ENCODE measurements at places on chromosomes 6 and 20.

DNA sequence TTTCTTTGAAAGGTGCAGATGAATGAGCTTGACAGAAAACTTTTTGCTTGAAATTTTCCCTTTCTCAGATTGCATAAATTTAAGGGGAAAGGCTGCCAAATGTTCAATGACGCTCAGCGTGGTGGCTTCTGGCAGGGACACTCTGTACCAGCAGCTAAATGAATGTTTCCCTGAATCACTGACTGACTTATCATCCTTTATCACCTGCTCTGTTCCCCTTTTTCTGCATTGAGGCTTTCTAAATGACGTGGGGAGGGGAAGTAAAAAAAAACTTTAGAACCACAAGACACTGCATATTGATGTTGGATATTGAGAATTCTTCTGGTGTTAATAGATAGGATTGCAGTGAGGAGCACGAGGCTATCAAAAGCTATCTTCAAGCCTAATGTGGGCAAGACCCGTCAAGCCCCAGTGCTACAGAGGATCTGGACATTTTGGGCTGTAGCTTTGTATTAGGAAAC lies 46.9 kb upstream of the ENPP5 start:
- no peak overlapping the region for H3K4me3 ChIP-seq
- no peak for DNase-seq
- no peak overlapping the region for H3K27ac ChIP-seq
- H3K4me1 ChIP-seq, result no peaks in the 10 kb centered on the region
- no peaks in the 10 kb centered on the region for H3K36me3 ChIP-seq

DNA sequence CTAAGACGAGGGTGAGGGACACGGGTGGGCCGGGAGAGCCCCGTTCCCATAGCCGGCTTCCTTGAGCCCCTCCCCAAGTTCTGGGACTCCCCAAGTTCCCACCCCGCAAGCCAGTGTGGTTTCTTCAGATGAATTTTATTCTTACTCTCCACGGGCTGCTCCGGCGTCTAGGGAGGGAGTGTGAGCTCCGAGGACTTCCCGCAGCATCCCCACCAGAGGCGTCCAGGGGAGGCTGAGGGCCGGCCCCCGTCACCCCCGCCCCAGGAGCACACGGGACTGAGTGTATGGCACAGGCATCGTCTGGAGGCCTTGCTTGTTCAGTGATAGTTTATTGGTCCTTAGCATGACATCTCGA lies 10.0 kb upstream of the SLC4A11 start:
- no peak for DNase-seq
- no peak overlapping the region for H3K27ac ChIP-seq
- H3K4me3 ChIP-seq, result no peak overlapping the region
- H3K36me3 ChIP-seq, result peaks cover 16% of the 10 kb centered on the region
- peaks cover 6% of the 10 kb centered on the region for H3K27me3 ChIP-seq

DNA sequence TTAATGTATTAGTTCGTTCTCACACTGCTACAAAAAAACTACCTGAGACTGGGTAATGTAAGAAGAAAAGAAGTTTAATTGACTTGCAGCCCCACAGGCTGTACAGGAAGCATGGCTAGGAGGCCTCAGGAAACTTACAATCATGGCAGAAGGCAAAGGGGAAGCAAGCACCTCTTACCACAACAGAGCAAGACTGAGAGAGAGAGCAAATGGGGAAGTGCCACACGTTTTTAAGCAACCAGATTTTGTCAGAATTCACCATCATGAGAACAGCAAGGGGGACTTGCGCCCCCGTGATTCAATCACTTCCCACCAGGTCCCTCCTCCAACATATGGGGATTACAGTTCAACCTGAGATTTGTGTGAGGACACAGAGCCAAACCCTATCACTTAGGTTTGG lies 70.8 kb upstream of the SRSF6 start:
- no peaks in the 10 kb centered on the region for H3K4me1 ChIP-seq
- H3K27me3 ChIP-seq, result no peaks in the 10 kb centered on the region
- no peak overlapping the region for H3K4me3 ChIP-seq
- no peak overlapping the region for H3K27ac ChIP-seq
- no peak for DNase-seq

DNA sequence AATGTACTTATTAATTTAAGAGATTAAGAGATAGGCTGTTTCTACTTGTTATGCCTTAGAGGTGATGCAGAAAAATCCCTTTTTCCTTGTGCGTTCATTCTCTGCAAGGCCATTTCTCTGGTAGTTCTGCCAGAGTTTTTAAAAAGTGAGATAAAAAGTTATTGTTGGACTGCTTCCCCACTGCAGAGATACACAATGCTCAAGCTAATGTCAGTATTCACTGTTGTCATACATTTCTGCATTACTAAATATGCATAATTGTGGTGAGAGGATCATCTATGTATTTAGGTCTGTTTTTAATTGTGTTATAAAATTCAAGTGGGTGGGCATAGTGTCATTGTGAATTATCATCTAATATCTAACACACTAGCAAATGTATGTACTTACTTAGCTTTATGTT lies 600.4 kb downstream of the HTR1B start:
- no peak for DNase-seq
- no peaks in the 10 kb centered on the region for H3K36me3 ChIP-seq
- H3K4me3 ChIP-seq, result no peak overlapping the region
- no peaks in the 10 kb centered on the region for H3K27me3 ChIP-seq

- H3K27me3 ChIP-seq, result peaks cover 13% of the 10 kb centered on the region
- H3K36me3 ChIP-seq, result no peaks in the 10 kb centered on the region
- H3K27ac ChIP-seq, result no peak overlapping the region
- H3K4me1 ChIP-seq, result no peaks in the 10 kb centered on the region
These were observed 10.1 kb upstream of the NXT1 start for GRCh38 chr20:23340524-23340923.

- H3K27ac ChIP-seq, result no peak overlapping the region
- no peaks in the 10 kb centered on the region for H3K4me1 ChIP-seq
- H3K4me3 ChIP-seq, result no peak overlapping the region
- H3K36me3 ChIP-seq, result no peaks in the 10 kb centered on the region
- no peak for DNase-seq
- H3K27me3 ChIP-seq, result peaks cover 28% of the 10 kb centered on the region
These were observed 7.8 kb upstream of the DUSP22 start for GRCh38 chr6:284486-284885.

GRCh38 chr6:70396163-70396562 lies 17.1 kb upstream of the FAM135A start:
- H3K36me3 ChIP-seq, result no peaks in the 10 kb centered on the region
- peaks cover 3% of the 10 kb centered on the region for H3K4me1 ChIP-seq
- DNase-seq, result no peak

GRCh38 chr6:168041928-168042327 lies 37.1 kb downstream of the FRMD1 start:
- DNase-seq, result no peak
- no peaks in the 10 kb centered on the region for H3K27me3 ChIP-seq
- H3K4me3 ChIP-seq, result no peak overlapping the region
- no peak overlapping the region for H3K27ac ChIP-seq
- H3K36me3 ChIP-seq, result no peaks in the 10 kb centered on the region

GRCh38 chr20:35206802-35207201 lies 19.7 kb upstream of the MMP24 start:
- no peaks in the 10 kb centered on the region for H3K36me3 ChIP-seq
- H3K27ac ChIP-seq, result no peak overlapping the region
- peaks cover 3% of the 10 kb centered on the region for H3K4me1 ChIP-seq

DNA sequence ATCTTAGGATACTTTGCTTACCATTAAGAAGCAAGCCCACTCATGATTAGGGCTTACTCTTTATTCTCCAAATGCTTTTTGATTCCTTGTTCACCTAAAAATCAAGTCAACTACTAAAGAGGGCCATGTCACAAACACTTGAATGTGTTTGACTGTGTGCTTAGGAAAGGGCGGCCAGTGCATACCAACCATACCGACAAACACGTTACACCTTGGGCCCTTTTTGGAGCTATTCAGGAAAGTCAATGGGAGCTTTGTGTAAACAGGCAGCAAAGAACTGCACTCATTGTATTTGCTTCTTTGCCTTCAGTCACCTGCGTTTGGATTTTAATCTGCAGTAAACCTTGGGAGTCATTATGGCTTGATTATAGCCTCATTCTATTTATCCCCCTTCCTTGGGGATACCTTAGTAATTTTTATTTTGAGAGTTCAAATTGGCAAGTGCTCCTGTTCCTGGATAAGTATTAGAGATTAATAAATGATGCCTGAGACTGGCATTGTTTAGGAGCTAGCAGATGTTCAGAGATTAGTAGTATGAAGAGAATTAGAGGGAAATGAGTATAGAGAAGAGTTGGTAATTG lies 102.6 kb upstream of the HDGFL1 start:
- H3K4me1 ChIP-seq, result peaks cover 2% of the 10 kb centered on the region
- no peak overlapping the region for H3K4me3 ChIP-seq
- no peak overlapping the region for H3K27ac ChIP-seq
- H3K27me3 ChIP-seq, result no peaks in the 10 kb centered on the region
- H3K36me3 ChIP-seq, result no peaks in the 10 kb centered on the region

DNA sequence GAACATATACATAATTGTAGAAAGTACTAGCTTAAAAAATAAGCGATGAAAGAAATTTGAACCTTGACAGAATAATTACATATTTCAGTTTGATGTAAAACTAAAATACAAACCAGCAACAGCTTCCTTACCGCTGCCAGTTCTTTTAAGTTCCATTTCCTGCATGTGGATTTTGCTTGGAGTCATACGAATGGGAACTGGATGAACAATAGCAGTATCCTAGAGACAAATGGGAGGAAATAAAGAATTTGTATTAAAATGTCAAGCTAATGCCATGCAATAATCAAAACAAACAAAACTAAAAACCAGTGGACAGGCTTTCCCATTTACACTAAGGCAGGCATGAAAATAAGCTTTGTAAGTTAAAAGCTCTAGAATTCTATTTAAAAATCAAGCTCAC lies 67.1 kb downstream of the REPS1 start:
- H3K4me1 ChIP-seq, result no peaks in the 10 kb centered on the region
- no peak for DNase-seq
- no peak overlapping the region for H3K27ac ChIP-seq
- H3K27me3 ChIP-seq, result no peaks in the 10 kb centered on the region
- peaks cover 10% of the 10 kb centered on the region for H3K36me3 ChIP-seq

DNA sequence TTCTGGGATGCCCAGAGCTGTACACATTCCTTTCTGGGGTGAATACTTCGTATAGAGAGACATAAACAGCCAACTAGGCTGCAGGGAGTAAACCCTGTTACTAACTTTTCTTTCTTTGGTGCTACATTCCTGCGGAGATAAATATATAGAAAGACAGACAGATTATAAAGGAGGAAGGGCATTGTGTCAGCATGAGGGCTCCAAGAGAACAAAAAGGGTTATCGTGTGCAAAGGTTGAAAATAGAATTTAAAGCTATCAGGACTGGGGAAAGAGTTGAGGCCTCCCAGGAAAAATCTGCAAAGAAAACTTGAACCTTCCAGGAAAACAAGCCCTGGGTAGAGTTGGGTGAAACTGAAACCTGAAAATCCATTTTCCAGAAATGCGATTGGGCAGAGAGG lies 68.0 kb downstream of the TMEM170B start:
- H3K4me3 ChIP-seq, result no peak overlapping the region
- no peak overlapping the region for H3K27ac ChIP-seq
- no peaks in the 10 kb centered on the region for H3K36me3 ChIP-seq
- no peaks in the 10 kb centered on the region for H3K27me3 ChIP-seq
- H3K4me1 ChIP-seq, result peaks cover 17% of the 10 kb centered on the region

GRCh38 chr6:136666041-136666440 lies 115.8 kb upstream of the MAP7 start:
- 0 out of 2 replicates have a peak, but pooled peaks cover 2% of the 10 kb centered on the region for H3K36me3 ChIP-seq
- H3K27ac ChIP-seq, result no peak overlapping the region
- H3K4me1 ChIP-seq, result no peaks in the 10 kb centered on the region
- no peaks in the 10 kb centered on the region for H3K27me3 ChIP-seq

DNA sequence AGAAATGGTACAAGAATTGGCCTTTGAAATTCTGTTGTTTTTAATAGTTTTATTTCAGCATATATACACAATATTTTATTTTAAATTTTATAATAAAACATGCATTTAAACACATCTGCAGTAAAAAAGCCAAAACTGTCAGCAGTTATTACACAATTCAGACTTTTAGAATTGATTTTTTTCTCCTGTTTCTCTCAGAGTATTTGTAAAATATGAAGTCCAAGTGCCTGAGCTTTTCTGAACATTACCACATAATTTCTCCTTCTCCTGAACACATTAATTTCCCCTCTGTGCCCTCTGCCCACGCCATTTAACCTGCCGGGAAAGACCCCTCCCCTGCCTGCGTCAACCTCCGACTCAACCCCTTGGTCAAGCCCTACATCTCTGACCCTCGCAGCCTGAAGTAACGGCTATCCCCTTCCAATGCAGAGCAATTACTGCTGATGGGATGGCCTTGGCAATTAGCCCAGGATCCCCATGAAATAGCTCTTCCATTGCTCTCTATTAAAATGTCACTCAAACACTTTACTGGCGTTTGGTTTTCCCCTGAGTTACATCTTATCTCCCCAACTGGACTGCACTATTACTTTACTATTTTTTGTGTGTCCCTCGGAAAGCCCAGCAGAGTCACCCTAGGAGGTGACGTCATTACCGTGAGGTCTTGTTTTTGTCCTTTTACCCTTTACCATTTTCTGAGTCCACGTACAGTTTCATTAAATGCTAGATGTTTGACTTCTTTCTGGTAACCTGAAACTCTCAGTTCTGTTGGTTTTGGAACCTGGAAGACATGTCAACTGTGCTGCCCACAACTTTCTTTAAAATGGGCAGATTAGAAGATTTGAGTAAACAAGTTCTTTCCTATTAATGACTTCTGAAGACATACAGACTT lies 146.7 kb upstream of the TAB2 start:
- no peak overlapping the region for H3K27ac ChIP-seq
- H3K36me3 ChIP-seq, result no peaks in the 10 kb centered on the region
- no peaks in the 10 kb centered on the region for H3K4me1 ChIP-seq
- no peak for DNase-seq

DNA sequence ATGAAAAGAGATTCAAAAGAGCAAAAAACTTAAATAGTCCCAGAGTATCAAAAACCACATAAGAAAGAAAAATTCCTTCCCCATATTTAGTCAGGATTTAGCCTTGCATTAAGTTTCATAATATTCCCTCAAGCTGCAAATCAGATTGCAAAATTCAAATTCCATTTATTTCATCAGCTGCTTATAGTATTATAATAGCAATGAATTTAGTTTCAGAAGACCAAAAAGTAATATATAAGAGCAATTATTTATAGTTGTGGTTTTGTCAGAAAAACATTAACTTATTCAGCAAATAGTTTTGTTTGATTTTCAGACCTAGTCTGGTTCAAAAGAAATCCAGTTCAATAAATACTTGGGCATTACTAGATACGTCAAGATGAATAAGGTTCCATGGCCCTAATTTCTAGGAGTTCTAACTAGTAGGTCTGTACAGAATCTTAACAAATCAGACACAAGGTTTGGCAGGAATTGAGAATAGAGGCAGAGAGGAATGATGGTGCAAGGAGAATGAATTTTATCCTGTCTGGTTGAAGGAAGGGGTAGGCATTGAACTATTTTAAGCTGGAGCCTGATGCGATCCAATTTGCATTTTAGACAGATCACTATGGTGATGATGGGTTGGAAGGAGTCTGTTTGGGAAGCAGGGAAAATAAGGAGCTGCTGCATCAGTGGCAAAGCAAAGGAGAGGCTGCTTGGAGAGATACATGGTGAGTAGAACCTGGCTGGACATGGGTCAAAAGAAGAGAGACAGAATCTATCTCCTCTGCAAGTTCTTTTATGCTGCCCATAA lies 163.9 kb upstream of the STXBP5 start:
- no peak overlapping the region for H3K4me3 ChIP-seq
- H3K27me3 ChIP-seq, result no peaks in the 10 kb centered on the region
- peaks cover 5% of the 10 kb centered on the region for H3K4me1 ChIP-seq

- H3K27me3 ChIP-seq, result no peaks in the 10 kb centered on the region
- H3K36me3 ChIP-seq, result no peaks in the 10 kb centered on the region
- DNase-seq, result no peak
- H3K4me1 ChIP-seq, result no peaks in the 10 kb centered on the region
These were observed 84.4 kb upstream of the SCAF8 start for GRCh38 chr6:154648888-154649205.

All from IMR-90 (cell line).